ENCODE measurements at places on chromosomes 2 and 18.
A peak's percentile ranks its signal among the peaks of the same experiment; 100 is the strongest.

DNA sequence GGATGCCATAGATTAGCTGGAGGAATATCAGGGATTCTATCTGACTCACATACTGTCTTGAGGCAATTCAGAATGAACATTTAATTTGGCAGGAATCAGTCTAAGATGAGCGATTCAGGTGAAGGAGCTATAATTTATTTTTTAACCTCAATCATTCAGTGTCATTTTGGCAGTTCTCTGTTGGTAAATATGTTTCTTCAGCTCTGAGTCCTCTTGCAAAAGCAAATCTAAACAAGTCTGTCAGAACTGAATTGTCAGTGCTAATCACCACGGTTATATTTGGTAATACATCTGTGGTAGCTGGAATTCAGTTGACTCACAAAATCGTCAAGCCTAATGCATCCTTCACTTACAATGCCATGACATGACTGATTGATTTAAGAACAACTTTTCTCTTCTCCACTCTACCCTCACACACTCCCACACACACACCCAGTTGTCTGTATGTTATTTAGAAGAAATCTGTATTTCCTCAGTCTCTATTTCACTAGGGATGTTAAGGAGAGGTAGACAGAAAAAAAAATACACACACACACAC is 516.6 kb upstream of the NXPH2 start:
- no peak for DNase-seq

DNA sequence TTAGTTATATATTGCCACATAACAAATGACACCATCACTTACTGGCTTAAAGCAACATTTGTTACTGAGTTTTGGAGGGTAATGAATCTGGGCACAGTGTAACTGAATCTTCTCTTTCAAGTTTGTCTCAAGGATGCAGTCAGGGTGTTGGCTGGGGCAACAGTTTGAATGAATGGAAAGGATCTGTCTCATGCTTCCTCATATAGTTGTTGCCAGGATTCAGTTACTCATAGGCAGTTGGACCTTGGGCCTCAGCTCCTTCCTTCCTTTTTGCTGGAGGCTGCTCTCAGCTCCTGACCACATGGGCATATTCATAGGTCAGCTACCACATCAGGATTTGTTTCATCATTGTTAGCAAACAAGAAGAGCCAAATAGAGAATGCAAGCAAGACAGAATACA is 466.1 kb upstream of the MC4R start:
- DNase-seq = no peak

DNA sequence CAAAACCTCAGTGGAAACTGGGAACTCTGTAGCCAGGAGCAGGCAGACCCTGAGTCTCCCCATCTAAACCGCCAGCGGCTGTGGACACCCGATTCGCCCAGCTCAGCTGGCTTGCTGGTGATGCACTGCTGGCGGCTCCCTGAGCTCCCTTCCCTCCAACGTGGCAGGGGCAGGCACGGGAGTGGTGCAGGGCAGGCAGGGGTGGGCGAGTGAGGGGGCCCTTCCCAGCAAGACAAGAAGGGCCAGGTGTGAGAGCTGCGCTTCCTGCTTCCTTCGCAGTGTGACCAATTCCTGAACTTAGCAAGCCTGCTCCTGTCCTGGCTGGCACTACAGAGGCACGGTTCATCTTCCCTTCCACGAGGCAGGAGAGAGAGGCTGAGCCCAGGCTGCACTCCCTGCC is 12.3 kb upstream of the SEMA4C start:
- DNase-seq = no peak

DNA sequence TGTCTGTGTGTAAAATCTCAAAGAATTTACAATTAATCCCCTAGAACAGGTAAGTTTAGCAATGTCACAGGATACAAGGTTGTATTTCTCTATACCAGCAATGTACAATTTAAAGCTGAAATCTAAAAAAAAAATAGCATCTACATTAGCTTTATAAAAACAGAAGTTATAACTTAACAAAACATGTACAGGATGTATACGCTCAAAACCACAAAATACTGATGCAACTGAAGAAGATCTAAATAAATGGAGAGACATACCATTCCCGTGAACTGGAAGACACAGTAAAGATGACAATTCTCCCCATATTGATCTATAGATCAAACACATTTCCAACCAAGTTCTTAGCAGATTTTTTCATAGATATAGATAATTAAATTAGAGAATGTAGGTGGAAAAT is 17.5 kb upstream of the RANBP2 start:
- DNase-seq = no peak

DNA sequence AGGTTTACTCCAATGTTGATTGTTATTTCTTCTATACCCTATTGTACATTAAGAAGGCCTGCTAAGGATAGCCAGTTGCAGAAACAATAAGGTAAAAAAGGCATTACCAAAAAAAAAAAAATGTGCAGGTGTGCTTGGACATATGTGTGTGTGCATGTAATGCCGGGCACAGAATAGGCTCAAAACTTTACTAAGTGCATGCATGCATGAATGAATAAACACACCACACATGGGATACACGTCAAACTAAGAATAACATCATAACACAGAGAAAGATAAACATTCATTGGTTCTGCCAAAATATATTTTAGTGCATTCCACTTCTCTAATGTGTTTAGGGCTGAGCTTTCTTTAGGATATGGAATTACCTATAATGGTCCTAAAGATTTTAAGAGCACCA is 298.2 kb downstream of the TCF4 start:
- DNase-seq = no peak

DNA sequence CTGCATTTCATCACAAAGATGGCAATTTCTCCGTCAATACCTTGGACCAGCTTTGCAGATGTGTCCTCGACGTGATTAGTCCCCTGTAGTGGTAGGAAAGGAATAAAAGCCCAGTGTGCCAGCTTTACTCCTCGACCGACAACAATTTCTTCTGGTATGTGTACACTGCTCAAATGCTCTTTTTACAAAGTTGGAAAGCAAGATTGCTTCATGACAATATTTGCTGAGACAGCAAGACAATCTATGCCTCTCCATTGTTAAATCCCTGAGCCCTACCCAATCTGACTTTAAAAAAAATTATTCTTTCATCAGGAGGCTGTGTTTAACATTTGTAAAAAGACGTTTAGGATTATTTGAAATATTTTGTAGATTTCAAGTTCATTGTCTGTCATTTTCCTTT is 27.6 kb upstream of the ZEB2 start:
- DNase-seq = no peak

GRCh38 chr18:49531678-49532153 is 30.1 kb upstream of the LIPG start:
- no peak for DNase-seq

GRCh38 chr2:236507393-236508085 is 62.1 kb upstream of the ACKR3 start:
- no peak for DNase-seq

- DNase-seq = no peak
Measured at GRCh38 chr18:30675493-30675892, 367.0 kb downstream of the DSC3 start.

DNA sequence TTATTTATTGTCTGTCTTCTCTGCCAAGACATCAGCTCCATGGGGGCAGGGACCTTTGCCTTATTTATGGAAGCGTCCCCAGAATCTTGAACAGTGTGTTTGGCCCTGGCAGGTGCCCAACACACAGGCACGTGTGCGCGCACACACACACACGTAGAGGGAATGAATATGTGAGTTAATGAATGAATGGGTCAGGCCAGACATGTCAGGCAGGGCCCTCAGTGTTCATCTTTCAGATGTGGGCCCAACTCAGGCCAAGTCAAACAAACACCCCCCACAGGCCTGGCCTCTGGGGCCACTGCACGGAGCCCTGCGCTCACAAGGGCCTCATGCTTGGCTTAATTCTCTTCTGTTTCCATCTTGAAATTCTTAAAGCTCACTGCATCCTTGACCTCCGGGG is 54.1 kb downstream of the DYSF start:
- DNase-seq = no peak

GRCh38 chr2:232230560-232230959 is 148.0 kb upstream of the ALPP start:
- DNase-seq = peak; percentile 1

DNA sequence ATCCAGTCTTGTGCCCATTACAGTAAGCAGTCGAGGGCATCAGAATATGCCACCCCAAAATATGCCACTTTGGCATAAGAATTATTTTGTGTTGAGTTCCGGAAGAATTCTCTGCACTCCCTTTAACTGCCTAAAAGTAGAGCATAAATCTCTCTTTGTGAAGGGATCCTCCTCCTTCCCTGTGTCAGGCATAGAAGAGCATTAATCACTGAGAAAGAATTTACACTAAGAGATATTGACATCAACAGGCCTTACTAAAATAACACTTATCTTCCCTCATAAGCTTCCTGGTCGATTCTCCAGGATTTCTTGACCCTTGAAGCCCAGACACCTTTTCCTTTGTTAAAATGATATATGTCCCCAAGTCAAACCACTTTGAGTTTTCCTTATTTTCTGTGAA is 27.6 kb upstream of the KYNU start:
- DNase-seq = no peak

GRCh38 chr2:37713258-37713700 is 41.8 kb upstream of the CDC42EP3 start:
- peak; percentile 74 for DNase-seq

- DNase-seq = no peak
Measured at GRCh38 chr2:190683802-190684201, 34.9 kb downstream of the NAB1 start.

DNA sequence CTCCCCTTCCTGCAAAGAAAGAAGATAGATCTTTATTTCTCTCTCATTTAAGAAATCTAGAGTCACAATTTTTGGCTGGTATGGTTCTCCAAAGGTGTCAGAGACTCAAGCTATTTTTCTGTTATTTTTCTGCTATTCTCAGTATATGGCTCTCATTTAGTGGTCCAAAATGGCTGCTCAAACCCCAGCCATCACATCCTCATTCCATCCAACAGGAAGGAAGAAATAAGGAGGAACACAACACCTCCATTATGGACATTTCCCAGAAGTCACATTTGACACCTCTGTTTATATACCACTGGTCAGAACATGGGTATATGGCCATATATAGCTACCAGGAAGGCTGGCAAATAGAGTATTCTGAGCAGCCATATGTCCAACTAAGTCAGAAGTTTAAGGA is 7.4 kb upstream of the DDX1 start:
- DNase-seq = no peak

GRCh38 chr2:224645722-224646121 is 60.6 kb upstream of the CUL3 start:
- no peak for DNase-seq

- peak; percentile 75 for DNase-seq
Measured at GRCh38 chr2:158600155-158600802, 143.5 kb downstream of the PKP4 start.

DNA sequence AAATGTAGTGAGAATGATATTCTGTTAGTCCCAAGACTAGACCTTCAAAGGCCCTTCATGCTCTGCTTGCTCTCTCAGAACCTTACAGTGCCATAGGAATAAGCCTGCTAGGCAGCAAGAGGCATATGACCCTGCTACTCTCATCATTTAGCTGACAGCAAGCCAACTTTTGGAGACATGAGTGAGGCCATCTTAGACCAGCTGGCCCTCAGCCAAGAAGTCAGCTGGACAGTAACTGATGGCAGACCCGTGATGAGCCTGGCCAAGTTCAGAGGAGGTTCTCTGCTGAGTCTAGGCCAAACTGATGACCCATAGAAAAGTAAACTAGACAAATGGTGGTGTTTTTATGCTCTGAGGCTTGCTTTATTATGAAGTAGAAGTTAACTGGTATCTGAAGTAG is 82.6 kb downstream of the C18orf54 start:
- no peak for DNase-seq

GRCh38 chr2:121044412-121044811 is 240.6 kb downstream of the TFCP2L1 start:
- DNase-seq = no peak

DNA sequence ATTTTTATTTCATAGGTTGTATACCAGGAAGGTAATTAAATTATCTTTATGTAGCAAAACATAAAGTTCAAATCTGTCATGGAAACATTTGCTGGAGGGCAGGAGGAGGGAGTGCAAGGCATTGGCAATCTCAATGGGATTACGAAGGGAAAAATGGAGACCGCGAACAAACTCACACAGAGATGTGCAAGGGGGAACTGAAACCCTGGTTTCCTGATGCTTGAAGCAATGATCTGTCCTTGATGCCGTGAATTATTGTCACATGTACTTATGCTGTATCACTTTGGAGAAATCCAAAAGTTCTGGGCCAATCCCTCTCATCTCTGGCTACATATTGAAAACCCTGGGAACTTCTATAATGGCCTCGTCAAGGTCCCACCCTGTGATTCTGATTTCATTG is 65.0 kb upstream of the MFF start:
- DNase-seq = no peak
